ENCODE measurements at places on chromosomes 2 and 18.

- no peak for DNase-seq
These were observed 188.7 kb downstream of the RTP5 start for GRCh38 chr2:242058116-242058680.

DNA sequence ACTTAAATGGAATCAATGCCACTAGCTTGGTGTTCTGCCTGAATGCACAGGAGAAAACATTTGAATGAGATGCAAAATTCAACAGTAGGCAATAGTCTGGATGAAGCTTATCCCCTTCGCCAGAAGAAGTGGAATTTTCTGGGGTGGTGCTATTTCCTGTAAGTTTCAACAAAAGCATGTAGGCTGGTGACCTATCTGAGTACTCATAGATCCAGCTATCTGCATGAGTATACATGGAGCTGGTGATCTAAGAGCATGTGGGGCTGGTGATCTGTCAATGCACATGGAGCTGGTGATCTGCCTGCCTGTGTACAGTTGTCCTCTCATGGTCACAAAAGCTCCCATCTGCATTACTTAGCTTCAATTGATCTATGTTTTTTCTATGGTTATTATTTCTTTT, 71.2 kb downstream of the SLC9A4 start:
- no peak for DNase-seq

DNA sequence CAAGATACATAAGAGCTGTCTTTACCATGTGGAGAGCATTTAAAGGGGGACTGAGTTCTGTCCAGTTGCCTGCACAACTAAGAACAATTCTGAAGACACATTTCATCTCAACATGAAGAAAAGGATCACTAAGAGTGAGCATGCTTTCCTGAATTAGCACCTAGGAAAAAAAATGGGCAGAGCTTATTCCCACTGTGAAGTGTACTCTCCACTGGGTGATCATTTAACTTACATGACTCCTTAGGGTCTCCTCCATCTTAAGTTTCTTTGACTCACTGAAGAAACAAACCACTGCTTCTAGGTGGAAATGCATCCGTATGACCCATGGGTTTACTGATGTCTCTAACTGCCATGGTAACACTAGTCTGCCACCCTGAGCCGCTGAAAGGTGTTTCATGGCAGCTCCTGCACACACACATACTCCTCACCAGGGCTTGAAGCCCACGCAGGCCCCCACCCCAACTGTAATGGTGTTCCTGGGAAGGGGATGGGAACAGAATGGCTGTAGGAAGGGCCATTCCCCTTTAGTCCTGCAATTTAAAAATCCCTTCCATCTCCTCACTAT, 27.1 kb downstream of the HDLBP start:
- no peak for DNase-seq

DNA sequence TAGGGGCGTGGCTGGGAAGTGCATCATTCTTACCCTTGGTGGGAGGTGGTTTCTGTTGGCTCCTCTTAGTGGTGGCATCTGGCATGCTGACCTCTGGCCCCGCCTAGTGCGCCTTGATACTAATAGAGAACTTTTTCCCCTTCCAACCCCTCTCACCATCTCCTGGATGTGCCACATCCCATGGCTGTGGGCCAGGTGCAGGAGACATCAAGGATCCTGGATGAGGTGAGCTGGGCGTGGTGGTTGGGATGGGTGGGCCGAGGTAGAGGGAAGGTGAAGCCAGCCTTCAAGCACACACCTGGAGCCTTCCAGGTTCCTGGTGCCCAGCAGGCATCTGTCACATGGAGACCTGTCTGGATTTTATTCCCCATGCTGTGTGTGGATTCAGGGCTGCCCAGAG, 149.2 kb downstream of the DYSF start:
- no peak for DNase-seq

GRCh38 chr2:3777966-3778365, 74.6 kb downstream of the DCDC2C start:
- no peak for DNase-seq

GRCh38 chr2:39719317-39719716, 53.6 kb downstream of the TMEM178A start:
- DNase-seq: no peak

- DNase-seq: no peak
These were observed 28.0 kb upstream of the DSG3 start for GRCh38 chr18:31419457-31419932.

DNA sequence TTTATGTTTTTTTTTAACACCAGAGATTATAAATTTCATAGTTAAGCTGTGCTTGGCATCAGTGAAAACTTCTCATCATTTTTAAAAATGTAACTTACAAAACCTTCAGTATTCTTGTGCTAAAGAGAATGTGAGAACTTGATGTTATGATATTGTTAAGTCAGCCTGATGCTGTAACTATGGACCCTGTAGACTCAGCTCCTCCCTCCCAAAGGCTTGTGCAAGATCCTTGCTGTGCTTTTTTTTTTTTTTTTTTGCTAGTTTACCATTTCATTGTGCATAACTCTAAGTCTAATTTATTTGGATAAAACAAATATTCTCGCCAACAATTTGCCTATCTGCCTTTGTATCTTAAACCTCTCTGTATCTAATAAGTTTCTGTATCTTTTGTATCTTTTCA, 12.9 kb upstream of the TFPI start:
- no peak for DNase-seq

GRCh38 chr2:105496271-105496670, 97.4 kb upstream of the FHL2 start:
- no peak for DNase-seq

DNA sequence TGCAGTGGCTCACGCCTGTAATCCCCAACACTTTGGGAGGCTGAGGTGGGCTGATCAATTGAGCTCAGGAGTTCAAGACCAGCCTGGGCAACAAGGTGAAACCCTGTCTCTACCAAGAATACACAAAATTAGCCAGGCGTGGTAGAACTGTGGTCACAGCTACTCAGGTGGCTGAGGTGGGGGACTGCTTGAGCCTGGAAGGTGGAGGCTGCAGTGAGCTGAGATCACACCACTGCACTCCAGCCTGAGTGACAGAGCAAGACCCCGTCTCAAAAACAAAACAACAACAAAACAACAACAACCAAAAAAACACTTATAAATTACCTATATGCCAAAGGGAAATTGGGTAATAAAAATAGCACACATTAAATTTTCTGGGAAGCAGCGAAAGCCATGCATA, 141.6 kb downstream of the HDAC4 start:
- no peak for DNase-seq

DNA sequence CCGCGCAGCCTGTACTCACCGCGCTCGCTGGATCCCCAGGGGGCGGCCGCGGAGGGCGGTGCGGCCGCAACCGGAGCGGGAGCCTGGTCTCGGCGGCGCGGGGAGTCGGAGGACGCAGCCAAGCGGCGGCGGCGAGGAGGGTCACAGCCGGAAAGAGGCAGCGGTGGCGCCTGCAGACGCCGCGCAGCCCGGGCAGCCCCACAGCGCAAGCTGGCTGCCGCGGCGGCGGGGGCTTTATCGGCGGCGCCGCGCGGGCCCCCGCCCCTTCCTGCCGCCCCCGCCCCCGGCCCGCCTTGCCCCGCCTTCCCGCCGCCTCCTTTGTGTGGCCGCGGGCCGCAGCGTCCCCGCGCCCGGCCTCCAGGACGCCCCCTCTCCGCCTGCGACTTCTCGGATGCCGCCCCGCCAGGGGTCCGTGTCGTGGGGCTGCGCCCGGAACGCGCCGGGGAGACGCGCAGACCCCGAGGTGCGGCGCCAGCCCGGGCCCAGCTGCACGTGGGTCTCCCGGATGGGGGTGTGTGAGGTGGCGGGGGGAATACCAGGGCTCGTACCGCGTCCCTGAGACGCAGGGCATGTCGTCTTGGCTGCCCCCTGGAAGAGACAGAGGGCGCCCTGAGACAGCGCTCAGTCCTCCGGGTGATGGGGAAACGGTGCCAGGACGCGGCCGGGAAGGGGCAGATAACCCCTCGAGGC, at the start of gene SERPINE2:
SERPINE2 (minus strand) TSS at position 207 of the 690 bp plus-strand sequence. CDS start 37,386 bp downstream, outside the sequence.
- peak; percentile 17 for DNase-seq

GRCh38 chr18:7170292-7170691, 52.7 kb upstream of the LAMA1 start:
- no peak for DNase-seq

GRCh38 chr2:23559561-23560239, 174.7 kb downstream of the KLHL29 start:
- no peak for DNase-seq

GRCh38 chr2:157780211-157780610, 95.9 kb downstream of the ACVR1 start:
- no peak for DNase-seq

Measured in CD4-positive, alpha-beta T cell treated with Interleukin-21 for 1 hour (primary cell).